Fibroblast of lung (primary cell): ENCODE measurements at places on chromosomes 4 and X. TPM values are rescaled to one million over a fixed set of nuclear protein-coding genes. Genes with fewer than 3 reads are reported as not detected.

CFI gene
- 5.9 and 18.2 TPM in 2 replicates for polyA plus RNA-seq

GAGE12E gene
- not detected in 2 replicates for polyA plus RNA-seq

FUNDC1 gene
- polyA plus RNA-seq, result 19.3 and 20.8 TPM in 2 replicates

AWAT2 gene
- polyA plus RNA-seq, result 0.07 TPM in 1 of 2 replicates, not detected in the other

PCDH7 gene
- polyA plus RNA-seq, result 20.3 and 21.4 TPM in 2 replicates

TCEANC gene
- polyA plus RNA-seq, result 1.6 and 2.3 TPM in 2 replicates

FANCB gene
- polyA plus RNA-seq, result 1.5 and 3.1 TPM in 2 replicates

LUZP4 gene
- polyA plus RNA-seq, result not detected in 2 replicates

SLC10A6 gene
- polyA plus RNA-seq, result not detected in 2 replicates

TLR1 gene
- 0.41 and 0.77 TPM in 2 replicates for polyA plus RNA-seq

GPR173 gene
- 3.9 and 4.0 TPM in 2 replicates for polyA plus RNA-seq

PCSK1N gene
- 0.08 TPM in 1 of 2 replicates, not detected in the other for polyA plus RNA-seq

RXFP1 gene
- 0.06 and 0.10 TPM in 2 replicates for polyA plus RNA-seq

TRMT10A gene
- 5.6 and 6.0 TPM in 2 replicates for polyA plus RNA-seq

RAB39B gene
- 0.12 and 0.79 TPM in 2 replicates for polyA plus RNA-seq

EREG gene
- 0.41 and 2.0 TPM in 2 replicates for polyA plus RNA-seq

CXorf65 gene
- polyA plus RNA-seq, result not detected in 2 replicates

CCKAR gene
- 0.08 and 0.59 TPM in 2 replicates for polyA plus RNA-seq

EDA2R gene
- 9.3 and 13.7 TPM in 2 replicates for polyA plus RNA-seq

AREG gene
- polyA plus RNA-seq, result 0.50 and 3.9 TPM in 2 replicates

ABLIM2 gene
- polyA plus RNA-seq, result 0.15 and 2.6 TPM in 2 replicates

FAAH2 gene
- 0.02 TPM in 1 of 2 replicates, not detected in the other for polyA plus RNA-seq

SPANXA2 gene
- polyA plus RNA-seq, result not detected in 2 replicates

MSN gene
- 488 and 590 TPM in 2 replicates for polyA plus RNA-seq

MFAP3L gene
- polyA plus RNA-seq, result 0.45 and 0.49 TPM in 2 replicates

CENPVL3 gene
- polyA plus RNA-seq, result not detected in 2 replicates

TRIML2 gene
- polyA plus RNA-seq, result 0.05 TPM in 1 of 2 replicates, not detected in the other

HMGB2 gene
- polyA plus RNA-seq, result 123 and 215 TPM in 2 replicates

ZNF185 gene
- polyA plus RNA-seq, result 2.3 and 4.2 TPM in 2 replicates

ARAP2 gene
- 0.05 and 0.11 TPM in 2 replicates for polyA plus RNA-seq

CENPVL2 gene
- polyA plus RNA-seq, result not detected in 2 replicates

PABPC5 gene
- polyA plus RNA-seq, result 1.4 and 2.3 TPM in 2 replicates

PNMA6A gene
- polyA plus RNA-seq, result 0.56 and 0.85 TPM in 2 replicates

ALG13 gene
- 55.2 and 67.3 TPM in 2 replicates for polyA plus RNA-seq

GAGE12H gene
- polyA plus RNA-seq, result not detected in 2 replicates

CT47C1 gene
- polyA plus RNA-seq, result not detected in 2 replicates

RAB40A gene
- 0.06 and 0.07 TPM in 2 replicates for polyA plus RNA-seq

RPS6KA3 gene
- 50.2 TPM in 2 replicates for polyA plus RNA-seq

ANXA5 gene
- polyA plus RNA-seq, result 1,748 and 2,025 TPM in 2 replicates

NXF2B gene
- not detected in 2 replicates for polyA plus RNA-seq

P2RY8 gene
- polyA plus RNA-seq, result not detected in 2 replicates

UCP1 gene
- polyA plus RNA-seq, result not detected in 2 replicates

HTN1 gene
- not detected in 2 replicates for polyA plus RNA-seq

SPANXB1 gene
- not detected in 2 replicates for polyA plus RNA-seq

FAT4 gene
- 7.4 and 10.8 TPM in 2 replicates for polyA plus RNA-seq

SSX4B gene
- polyA plus RNA-seq, result not detected in 2 replicates

ARMCX2 gene
- polyA plus RNA-seq, result 43.2 and 66.2 TPM in 2 replicates

PPP4R3C gene
- polyA plus RNA-seq, result not detected in 2 replicates

MGARP gene
- polyA plus RNA-seq, result 18.2 and 18.8 TPM in 2 replicates

NUP62CL gene
- not detected in 2 replicates for polyA plus RNA-seq

FABP2 gene
- not detected in 2 replicates for polyA plus RNA-seq

ERAS gene
- polyA plus RNA-seq, result 0.05 TPM in 1 of 2 replicates, not detected in the other

LAMP2 gene
- polyA plus RNA-seq, result 159 and 196 TPM in 2 replicates

TKTL1 gene
- not detected in 2 replicates for polyA plus RNA-seq

SYP gene
- 0.08 and 0.15 TPM in 2 replicates for polyA plus RNA-seq

BRS3 gene
- not detected in 2 replicates for polyA plus RNA-seq

L1CAM gene
- polyA plus RNA-seq, result 1.2 and 1.7 TPM in 2 replicates

ARHGAP24 gene
- polyA plus RNA-seq, result 14.4 and 15.9 TPM in 2 replicates
